ENCODE measurements at places on chromosomes 6 and 20.
A peak's percentile ranks its signal among the peaks of the same experiment; 100 is the strongest.

DNA sequence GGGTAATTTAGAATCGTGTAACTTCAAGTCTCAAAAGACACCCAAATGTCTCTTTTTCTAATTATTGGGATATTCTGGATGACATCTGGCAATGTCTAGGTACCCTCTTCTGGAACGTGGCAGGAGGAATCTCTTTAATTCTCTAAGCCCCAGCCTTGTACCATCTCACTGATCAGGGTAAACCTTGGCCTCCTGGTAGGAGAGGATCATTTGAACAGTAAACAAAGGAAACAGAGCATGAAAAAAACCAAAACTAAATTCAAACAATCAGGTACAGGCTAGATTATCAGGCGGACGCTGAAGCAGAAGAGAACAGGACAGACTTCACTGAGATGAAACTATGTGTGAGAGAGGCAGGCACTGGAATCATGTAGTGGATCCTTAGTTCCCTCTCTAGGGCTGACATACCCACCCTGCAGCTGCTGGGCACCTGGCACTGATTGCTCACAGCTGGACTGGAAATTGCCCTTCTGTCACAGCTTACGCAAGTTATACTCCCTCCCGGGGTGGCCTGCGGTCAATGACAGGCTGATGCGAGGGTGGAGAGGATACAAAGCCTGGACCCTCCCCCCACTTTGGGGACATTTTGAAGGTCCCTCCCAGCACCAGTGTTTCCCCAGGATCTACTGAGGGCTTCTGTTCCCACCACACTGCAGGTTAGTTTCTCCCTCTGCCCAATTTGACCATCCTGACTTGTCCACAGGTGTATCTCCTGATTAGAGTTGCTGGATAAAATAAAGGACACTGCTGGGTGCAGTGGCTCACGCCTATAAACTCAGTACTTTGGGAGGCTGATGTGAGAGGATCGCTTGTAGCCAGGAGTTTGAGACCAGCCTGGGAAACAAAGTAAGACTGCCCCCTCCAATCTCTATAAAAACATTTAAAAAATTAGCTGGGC is 20.6 kb upstream of the ZBTB24 start:
- DNase-seq = no peak

- DNase-seq = no peak
These were observed 14.9 kb downstream of the ADTRP start for GRCh38 chr6:11763460-11764249.

GRCh38 chr20:31689141-31689540 is 33.5 kb downstream of the BCL2L1 start:
- DNase-seq = no peak

- no peak for DNase-seq
These were observed 22.4 kb upstream of the RALY start for GRCh38 chr20:33971147-33971975.

DNA sequence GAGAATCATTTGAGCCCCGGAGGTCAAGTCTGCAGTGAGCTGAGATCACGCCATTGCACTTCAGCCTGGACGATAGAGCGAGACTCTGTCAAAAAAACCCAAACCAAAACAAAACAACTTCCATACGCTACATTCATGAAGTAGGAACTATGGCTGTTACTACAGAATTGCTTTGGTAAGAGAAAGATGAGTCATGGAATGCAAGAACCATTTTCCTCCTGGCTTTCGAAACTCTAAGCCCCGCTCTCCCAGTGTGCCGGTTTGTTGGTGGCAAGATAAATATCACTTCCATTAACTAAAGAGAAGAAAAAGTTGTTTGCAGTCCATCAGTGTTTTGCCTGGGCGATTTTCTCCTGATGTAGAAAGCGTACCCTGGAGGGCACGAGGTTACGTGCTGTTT is 61.3 kb downstream of the ZDHHC14 start:
- DNase-seq = peak; percentile 74

DNA sequence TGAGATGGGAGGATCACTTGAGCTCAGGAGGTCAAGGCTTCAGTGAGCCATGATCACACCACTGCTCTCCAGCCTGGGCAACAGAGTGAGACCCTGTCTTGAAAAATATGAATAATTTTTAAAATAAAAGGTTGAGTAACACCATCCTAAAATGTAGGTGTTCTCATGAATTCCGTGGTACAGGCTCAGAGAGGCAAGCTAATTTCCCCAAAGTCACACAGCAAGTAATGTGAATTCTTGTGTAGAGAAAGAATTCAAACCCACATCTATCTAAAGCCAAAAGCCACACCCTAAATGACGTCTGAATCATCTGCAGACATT is 80.5 kb downstream of the ZNF217 start:
- no peak for DNase-seq

DNA sequence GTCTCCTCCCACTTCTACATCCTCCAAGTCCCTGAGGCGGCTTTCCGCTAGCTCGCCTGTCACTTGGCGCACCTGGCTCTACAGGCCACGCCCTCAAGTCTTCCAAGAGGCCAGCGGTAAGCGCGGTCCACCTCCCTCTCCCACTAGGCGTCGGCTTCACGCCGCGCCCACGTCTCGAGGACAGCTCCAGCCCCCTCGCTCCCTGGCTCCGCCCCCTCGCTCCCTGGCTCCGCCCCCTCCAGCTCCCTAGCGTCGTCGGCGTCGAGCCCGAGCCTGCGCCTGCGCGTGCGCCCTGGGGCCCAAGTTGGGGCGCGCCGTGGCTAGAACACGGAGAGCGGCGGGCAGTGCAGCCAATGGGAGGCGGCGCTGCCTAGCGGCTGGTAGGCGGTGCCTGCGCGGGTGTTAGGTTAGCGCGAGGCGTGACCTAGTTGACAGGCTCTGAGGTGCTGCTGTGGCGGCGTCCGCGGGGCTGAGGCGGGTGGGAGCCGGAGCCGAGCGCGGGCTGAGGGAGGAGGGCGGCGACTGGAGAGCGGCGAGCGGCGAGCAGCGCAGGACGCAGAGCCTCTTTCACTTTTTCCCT is at the start of gene MACROD2:
TSS of gene MACROD2 (plus strand) at position 431 of the 580 bp plus-strand sequence.
- peak; percentile 97 for DNase-seq

GRCh38 chr20:13325033-13325432 is 104.0 kb downstream of the ISM1 start:
- DNase-seq = peak; percentile 51

- DNase-seq = no peak
These were observed 37.5 kb upstream of the MC3R start for GRCh38 chr20:56211051-56211450.

GRCh38 chr6:127716465-127716864 is 139.5 kb downstream of the C6orf58 start:
- no peak for DNase-seq

- DNase-seq = no peak
These were observed 66.3 kb upstream of the FBXL4 start for GRCh38 chr6:99014061-99014460.

- DNase-seq = peak; percentile 13
These were observed 216.1 kb downstream of the GMDS start for GRCh38 chr6:2029130-2029794.

DNA sequence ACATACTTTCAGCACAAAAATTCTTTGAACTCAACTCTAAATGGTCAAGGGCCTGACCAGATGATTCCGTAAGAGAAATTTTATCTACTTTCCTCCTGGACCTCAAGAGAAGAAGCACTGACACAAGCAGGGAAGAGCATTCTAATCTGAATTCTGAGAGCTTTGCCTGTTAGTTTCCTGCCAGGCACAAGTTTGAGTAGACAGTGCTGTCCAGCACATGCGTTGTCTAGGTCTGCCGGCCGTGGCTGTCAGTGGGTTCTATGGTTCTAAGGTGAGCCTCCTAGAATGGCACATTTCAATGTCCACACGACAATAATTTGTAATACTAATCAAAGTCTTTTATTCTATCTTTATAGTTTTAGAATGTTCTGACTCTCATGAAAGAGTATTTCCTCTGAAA is 91.9 kb downstream of the RFPL4B start:
- DNase-seq = no peak

DNA sequence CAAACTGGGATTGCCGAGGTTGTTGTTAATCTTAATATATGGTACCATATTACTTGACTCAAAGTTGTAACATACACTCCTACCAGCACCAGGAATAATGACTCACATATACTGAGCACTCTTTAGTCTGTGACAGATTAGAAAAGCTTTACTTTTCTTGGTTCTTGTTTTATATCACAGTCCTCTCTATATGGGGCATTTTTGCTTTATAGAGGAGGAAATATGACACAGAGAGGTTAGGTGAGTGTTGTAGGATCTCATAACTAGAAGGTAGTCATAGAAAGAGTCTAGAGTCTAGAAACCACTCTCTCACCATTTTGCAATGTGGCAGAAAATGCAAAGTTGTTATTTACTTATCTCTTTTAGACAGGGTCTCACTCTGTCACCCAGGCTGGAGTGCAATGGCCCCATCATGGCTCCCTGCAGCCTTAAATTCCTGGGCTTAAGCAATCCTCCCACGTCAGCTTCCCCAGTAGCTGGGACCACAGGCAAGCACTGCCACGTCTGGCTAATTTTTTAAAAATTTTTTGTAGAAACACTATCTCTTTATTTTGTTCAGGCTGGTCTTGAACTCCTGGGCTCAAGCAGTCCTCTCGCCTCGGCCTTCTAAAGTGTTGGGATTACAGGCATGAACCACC is 13.4 kb downstream of the TRIM38 start:
- no peak for DNase-seq

DNA sequence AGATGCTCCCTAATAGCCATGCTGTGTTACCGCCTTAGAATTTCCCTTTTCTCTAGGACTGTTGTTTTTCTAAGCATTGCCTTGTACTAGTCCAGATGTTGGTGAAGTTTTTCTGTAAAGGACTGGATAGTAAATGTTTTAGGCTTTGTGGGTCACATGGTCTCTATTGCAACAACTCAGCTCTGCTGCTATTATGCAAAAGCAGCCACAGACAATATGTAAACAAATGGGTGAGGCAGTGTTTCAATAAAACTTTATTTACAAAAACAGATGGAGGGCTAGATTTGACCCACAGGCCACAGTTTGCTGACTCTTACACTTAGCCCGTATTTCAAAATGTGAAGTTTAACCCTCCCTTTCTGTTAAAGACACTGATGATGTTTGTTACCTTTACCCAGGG is 207.6 kb upstream of the MYLIP start:
- no peak for DNase-seq

- DNase-seq = no peak
These were observed 34.7 kb upstream of the IGF2R start for GRCh38 chr6:159934181-159934580.

DNA sequence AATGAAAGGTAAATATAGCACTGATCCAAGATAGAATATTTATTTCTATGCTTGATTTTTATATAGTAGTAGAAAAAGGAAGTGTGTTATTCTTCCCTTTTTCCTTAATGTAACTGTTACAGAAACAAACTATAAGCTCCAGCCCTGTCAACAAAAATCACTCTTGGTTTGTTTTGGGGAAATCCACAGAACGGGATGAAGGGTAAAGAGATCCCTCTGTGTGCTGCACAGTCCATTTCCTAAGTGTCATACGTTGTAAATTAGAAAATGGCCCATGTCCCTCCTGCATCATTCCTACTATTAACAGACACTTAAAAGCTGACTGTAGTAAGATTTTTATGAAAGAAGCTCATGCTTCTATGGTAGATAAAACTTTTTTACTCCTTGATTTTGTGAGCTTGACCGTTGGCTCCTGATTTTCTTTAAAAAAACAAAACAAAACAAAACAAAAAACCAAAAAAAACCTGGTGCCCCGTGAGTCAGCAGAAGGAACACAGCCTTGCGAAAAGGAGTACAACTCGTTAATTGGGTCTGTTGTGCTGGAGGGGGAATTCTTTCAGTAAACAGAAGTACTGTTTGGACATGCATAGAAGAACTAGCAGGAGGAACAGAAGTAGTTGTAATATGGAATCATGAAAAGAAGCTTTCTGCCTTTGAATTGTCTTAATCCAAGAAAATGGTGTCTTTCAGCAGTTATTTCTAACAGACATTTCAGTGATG is 67.5 kb downstream of the RTN4IP1 start:
- DNase-seq = peak; percentile 67

- no peak for DNase-seq
These were observed 84.2 kb upstream of the PCSK2 start for GRCh38 chr20:17142666-17143065.

DNA sequence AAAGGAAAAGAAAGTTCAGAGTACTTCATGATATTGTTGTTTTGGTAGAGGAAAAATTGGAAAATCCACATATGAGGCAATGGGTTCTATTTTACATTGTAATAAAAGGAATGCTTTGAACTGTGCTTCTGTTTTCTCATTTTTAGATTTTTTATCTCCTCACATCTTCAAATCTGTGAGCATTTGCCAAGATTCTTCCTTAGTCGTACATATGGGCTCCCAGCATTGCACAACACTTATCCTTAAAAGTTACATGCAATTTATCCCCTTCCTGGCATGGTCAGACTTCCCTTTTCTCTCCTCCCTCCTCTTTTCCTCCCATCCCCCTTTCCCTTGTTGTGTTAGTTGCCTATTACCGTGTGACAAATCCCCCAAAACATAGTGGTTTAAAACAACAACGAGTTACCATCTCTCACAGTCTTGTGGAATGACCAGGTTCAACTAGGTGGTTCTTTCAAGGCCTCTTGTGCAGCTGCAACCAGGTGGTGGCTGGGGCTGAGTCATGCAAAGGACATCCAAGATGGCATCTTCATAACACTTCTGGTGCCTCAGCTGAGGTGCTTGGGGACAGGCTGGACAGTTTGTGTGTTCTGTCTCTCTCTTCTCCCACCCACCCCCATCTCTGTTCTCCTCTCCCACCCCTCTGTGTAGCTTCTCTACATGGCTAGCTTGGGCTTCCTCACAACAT is 68.7 kb downstream of the TXNDC5 start:
- DNase-seq = no peak

GRCh38 chr6:76166874-76167273 is 94.4 kb upstream of the IMPG1 start:
- DNase-seq = no peak

- no peak for DNase-seq
These were observed 172.3 kb downstream of the ANKRD60 start for GRCh38 chr20:58056021-58056591.

GRCh38 chr6:93794166-93794565 is 374.8 kb upstream of the EPHA7 start:
- no peak for DNase-seq

DNA sequence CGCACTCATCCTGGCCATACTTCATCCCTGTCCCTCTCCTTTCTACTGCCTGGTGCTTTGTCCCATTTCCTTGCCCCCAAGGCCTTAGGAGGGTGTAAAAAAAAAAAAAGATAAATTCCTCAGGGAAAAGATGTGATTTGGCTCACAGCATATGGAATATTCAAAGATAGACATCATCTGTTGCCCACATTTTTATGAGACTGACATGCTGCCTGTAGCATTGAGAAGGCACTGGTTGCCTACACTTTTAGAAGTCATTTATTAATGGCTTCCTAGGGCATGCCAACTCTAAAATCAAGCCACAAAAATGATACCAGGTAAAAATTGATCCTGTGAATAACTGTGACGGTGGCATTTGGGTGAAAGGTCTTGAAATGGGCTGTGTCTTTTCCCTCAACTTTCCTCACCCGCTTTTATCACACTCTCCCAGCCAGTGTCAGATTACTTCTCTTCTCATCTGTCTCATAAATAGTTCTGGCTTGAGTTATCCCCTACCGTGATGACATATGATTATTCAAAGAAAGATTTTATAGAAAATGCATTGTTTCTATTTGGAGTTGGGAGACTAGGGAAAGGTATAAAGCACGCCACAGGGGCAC is 139.4 kb downstream of the CARMIL1 start:
- DNase-seq = no peak

Measured in MCF 10A (cell line).